Cerebellum (tissue), 4 donors: ENCODE measurements at places on chromosomes 3 and 15.
A peak's percentile ranks its signal among the peaks of the same experiment; 100 is the strongest.

GRCh38 chr3:58129041-58129770 lies 81.6 kb downstream of the DNASE1L3 start:
- no peak for DNase-seq

DNA sequence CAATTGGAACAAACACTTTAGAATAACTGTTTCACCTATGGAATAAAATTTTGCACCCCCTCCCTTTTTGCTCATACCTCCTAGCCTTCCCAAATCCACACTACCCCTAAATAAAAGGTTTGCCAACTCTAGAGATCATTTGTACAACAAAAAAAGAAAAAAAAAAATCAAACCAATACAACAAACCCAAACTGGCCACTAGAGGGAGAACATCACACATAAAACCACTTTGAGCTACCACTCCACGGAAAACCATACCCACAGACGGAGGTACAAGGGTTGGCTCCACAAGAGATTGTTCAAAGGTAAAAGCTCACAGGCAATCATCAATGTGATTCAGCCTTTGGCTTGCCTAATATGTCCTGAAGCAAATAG lies 47.6 kb downstream of the SETMAR start:
- DNase-seq: peak; percentile 53

DNA sequence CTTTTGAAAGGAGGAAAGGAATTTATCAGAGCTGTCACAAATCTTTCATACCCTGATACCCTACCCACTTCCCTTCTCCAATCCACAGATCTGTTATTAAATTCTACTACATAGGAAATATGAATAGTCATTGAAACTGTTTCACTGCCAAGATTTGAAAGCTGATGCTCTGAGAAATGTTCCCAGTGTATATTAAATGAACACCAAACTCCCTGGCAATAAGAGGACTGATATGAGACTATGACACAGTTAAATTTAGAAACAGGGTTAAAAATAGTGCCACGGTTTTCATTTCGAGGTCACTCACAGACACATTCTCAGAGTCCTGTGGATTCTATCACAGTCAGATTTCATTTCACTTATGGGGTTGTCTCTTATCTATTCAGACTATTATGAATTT lies 27.2 kb upstream of the GBE1 start:
- DNase-seq: no peak

DNA sequence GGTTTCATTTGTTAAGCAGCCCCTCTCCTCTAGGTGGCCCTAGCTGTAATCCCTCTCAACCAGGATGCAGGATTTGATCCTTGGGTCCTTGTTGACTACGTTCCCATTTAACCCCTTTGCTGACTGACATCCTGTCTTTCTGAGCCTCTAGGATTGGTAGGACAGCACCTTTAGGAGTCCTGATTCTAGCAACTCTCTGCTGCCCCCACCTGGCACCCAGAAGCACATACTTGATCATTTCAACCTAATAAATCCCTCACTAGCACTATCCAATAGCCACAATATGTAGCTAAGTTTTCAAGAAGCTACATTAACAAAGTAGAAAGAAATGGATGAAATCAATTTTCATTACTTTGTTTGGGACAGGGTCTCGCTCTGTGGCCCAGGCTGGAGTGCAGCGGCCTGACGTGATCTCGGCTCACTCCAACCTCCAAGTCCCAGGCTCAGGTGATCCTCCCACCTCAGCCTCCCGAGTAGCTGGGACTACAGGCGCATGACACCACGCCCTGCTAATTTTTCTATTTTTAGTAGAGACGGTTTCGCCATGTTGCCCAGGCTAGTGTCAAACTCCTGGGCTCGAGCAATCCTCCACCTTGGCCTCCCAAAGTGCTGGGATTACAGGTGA lies 28.3 kb downstream of the RSL24D1 start:
- peak; percentile 74 for DNase-seq

GRCh38 chr3:184261270-184261853 lies at the start of gene CAMK2N2:
Gene CAMK2N2 (minus strand): TSS chr3:184261553. CDS start chr3:184261285, 268 bp downstream.
- peak; percentile 89 for DNase-seq

- DNase-seq: no peak
Observed at GRCh38 chr15:95511671-95512070, 818.8 kb upstream of the NR2F2 start.

- DNase-seq: no peak
Observed at GRCh38 chr3:16667633-16668032, 62.4 kb upstream of the DAZL start.

DNA sequence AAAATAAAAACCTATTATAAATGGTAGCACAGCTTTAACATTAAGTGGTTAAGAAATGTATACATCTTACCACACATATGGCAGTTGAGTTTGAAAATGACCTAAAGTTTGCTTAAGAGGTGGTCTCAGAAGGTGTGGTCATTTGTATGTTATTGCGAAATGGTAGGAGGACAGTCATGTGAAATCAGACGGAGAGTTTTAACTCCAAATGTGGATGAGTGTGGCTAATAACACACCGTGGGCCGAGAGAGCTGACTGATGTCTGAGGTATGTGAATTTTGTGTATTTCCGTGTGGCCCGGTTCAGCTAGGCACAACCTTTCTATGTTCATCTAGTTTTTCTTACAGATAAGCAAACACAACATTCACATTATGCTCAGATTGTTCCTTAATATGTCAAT lies 71.9 kb downstream of the ARNT2 start:
- no peak for DNase-seq

DNA sequence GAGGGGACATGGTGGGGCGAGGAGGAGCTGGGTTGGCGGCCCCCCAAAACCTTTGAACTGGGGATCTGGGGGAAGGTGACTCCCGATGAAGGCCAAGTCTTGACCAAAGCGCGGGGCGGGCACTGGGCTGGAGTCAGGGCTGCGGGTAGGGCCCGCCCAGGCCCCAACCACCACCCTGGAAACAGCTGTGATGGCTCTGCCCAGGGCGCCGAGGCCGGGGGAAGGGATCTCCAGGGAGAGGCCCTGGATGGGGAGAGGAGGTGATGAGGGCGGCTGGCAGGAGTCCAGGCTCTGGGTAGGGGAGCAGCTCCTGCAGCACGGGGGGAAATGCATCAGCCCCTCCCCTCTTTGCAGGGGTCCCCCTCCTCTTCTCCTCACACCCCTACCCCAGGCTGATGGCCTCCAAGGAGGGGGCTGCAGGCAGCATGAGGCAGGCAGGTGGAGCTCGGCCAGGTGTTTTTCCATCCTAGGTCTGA lies 5.9 kb upstream of the C15orf39 start:
- no peak for DNase-seq

- no peak for DNase-seq
Observed at GRCh38 chr3:98326105-98326893, 27.4 kb upstream of the OR5K4 start.
